Activated CD8-positive, alpha-beta T cell treated with anti-CD3 and anti-CD28 coated beads, Interleukin-2, amount 10 ng/mL, durations not matched to agents 7 days and 5 days (primary cell): ENCODE measurements at places on chromosomes 1 and 21. TPM values are rescaled to one million over a fixed set of nuclear protein-coding genes. Genes with fewer than 3 reads are reported as not detected.

DNA sequence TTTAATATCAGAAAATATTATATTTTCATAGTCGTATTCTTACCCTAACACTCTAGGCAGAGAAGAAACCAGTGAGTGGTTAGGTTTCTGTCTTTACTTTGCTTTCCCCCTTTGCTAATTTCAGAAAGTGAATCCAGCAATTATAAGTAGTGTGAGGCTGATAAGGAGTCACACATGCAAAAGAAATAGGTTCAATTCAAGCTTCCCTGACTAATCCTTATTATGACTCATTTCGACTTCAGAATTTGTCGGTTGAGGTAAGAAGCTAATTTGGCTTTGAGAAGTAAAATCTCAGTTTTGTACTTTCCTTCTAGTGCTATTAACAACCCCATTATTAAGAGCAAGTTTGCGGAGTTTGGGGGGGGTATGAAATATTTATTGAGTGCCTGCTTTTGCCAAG is 22.4 kb downstream of the ESRRG start:
- no peak overlapping the region for H3K4me3 ChIP-seq
- no peaks in the 10 kb centered on the region for H3K4me1 ChIP-seq
- no peak overlapping the region for H3K27ac ChIP-seq
- no peak for DNase-seq

SLC6A9 gene
- 2.3 TPM for total RNA-seq

DNA sequence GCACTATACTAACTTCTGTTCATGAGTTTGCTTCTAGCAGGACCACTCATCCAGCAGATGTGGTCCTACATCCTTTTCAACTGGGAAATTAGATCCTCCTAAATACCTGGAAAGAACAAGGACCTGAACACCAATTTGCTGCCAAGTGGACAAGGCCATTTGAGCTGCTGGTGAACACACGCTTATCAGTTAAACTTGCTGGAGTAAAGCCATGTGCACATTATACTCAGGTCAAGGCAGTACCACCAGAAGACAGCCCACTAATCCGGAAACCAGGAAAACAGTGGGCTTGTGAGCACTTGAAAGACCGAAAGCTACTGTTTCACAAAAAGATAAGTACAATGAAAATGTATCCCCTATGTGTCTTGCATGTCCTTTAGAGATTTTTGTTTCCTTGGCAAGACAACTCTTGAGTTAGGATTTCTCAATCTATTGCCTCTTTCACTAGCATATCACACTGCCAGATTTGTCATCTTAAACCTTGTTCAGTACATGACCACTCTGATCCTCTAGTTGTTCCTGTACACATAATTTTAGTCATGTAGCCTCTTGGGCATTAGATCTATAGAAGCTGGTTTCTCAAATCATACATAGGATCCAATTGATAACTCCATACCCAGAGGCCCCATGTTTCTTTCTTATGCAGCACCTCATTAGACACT is 4.5 kb upstream of the REN start:
- DNase-seq, result no peak
- no peaks in the 10 kb centered on the region for H3K4me1 ChIP-seq
- H3K27me3 ChIP-seq, result no peaks in the 10 kb centered on the region
- no peak overlapping the region for H3K27ac ChIP-seq
- peaks cover 3% of the 10 kb centered on the region for H3K36me3 ChIP-seq

DNA sequence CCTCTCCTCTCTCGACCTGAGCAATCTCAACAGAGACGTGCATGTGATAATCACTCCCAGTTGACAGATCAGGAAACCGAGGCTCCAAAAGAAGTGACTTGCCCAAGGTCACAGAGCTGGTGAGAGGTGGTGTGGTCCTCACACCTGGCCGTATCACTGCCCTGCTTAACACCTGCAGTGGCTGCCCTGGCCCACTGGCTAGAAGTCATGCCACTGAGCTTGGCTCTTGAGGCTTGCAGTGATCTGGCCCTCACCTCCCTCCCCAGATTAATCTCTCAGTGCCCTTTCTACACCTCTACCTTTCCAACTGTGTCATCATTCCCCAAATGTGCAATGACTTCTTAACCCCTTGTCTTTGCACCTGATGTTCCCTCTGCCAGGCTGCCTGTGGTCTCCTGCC is 38.8 kb downstream of the CDCP2 start:
- H3K27me3 ChIP-seq, result peaks cover 3% of the 10 kb centered on the region
- H3K36me3 ChIP-seq, result no peaks in the 10 kb centered on the region
- H3K4me3 ChIP-seq, result no peak overlapping the region
- H3K4me1 ChIP-seq, result no peaks in the 10 kb centered on the region
- no peak for DNase-seq
- H3K27ac ChIP-seq, result no peak overlapping the region
